RPMI7951 (cell line): ENCODE measurements at places on chromosomes 6 and 20. TPM values are rescaled to one million over a fixed set of nuclear protein-coding genes. Genes with fewer than 3 reads are reported as not detected.
A peak's percentile ranks its signal among the peaks of the same experiment; 100 is the strongest.

The FABP7 gene
- total RNA-seq = 0.60 and 1.4 TPM in 2 replicates

DNA sequence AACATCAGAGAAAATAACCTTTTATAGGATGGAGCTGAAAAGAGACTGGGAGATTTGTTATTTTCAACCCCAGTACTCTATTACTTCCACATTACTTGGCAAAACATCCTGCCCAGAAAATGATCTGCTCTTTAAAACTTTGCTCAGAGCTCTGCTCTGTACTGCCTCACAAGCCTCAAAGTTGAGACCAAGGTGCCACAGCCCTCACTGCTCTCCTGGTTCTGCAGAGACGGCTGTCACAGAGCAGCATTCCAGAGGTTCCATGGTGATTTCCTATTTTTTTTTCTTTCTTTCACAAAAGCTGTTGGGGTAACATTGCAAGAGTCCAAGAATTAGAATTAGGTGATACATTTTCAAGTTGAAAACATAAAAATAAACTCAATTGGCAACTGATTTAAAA, 155.2 kb downstream of the UBE3D start:
- no peak for DNase-seq

- DNase-seq = peak; percentile 15
These were observed 15.6 kb downstream of the VGLL2 start for GRCh38 chr6:117280922-117281321.

DNA sequence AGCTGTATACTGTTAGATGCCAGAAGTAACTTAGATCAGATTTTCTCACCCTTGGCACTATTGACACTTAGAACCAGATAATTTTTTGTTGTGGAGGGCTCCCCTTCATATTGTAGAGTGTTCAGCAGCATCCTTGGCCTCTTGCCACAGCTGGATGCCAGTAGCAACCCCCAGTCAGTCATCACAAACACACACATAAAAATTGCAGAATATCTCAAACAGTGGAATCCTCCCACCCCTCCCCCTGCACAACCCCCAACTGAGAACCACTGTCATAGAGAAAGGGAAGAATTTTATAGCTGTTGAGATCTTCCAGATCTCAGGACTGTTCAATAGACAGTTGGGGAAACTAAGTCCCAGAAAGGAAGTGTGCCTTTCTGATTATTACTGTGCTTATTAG, 81.2 kb upstream of the VSTM2L start:
- peak; percentile 47 for DNase-seq

DNA sequence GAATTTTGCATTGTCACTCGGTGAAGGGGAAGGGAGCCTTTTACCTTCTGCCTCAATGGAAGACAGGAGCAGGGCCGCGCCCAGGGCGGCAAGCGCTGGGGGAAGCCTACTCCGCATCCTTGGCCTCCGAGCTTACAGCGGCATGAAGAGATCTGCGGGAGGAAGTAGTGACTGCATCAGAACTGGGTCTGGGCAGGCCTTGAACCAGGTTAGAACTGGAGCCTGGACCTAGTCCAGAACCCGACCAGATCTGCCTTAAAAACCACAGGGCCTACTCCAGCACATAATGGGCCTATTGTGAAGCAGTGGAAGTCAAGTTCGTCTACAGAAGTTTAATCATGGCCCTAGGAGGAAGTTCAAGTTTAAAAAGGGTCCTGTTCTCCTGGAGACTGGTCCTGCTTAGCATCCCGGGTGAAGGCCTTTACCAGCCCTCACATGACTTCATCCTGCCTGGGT, 3.1 kb downstream of the COL12A1 start:
- DNase-seq = peak; percentile 39

The GPR6 gene
- not detected in 2 replicates for total RNA-seq
